Activated CD4-positive, alpha-beta T cell treated with anti-CD3 and anti-CD28 coated beads, Interleukin-2, amount 10 ng/mL, durations not matched to agents 24 days and 14 days (primary cell): ENCODE measurements at places on chromosomes 7 and 10. TPM values are rescaled to one million over a fixed set of nuclear protein-coding genes. Genes with fewer than 3 reads are reported as not detected.

DNA sequence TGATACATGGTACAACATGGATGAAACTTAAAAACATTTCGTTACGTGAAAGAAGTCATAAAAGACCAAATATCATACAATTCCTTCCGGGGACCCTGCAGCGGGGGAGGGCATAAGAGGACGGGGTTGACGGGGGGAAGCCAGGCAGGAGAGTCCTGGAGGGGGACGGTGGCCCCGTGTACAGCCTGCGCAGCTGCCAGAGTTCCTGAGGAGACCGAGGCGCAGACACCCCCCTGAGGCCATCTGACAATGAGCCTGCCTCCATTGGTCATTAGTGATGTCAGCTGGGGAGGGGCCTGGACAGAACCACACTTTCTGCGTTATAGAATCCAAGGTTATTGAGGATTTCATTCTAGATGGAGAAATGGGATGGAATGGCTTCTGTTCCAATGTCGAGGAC, 47.2 kb downstream of the PRKAG2 start:
- peaks cover 5% of the 10 kb centered on the region for H3K4me1 ChIP-seq
- DNase-seq = no peak
- H3K4me3 ChIP-seq = no peak overlapping the region
- no peaks in the 10 kb centered on the region for H3K36me3 ChIP-seq

GRCh38 chr7:103718482-103719061, 270.9 kb downstream of the RELN start:
- H3K4me1 ChIP-seq = no peaks in the 10 kb centered on the region
- no peak overlapping the region for H3K27ac ChIP-seq
- DNase-seq = no peak

GRCh38 chr7:113004726-113005454, 81.7 kb downstream of the GPR85 start:
- H3K4me1 ChIP-seq = peaks cover 2% of the 10 kb centered on the region
- H3K4me3 ChIP-seq = no peak overlapping the region
- H3K36me3 ChIP-seq = no peaks in the 10 kb centered on the region
- no peaks in the 10 kb centered on the region for H3K27me3 ChIP-seq
- H3K27ac ChIP-seq = no peak overlapping the region

DNA sequence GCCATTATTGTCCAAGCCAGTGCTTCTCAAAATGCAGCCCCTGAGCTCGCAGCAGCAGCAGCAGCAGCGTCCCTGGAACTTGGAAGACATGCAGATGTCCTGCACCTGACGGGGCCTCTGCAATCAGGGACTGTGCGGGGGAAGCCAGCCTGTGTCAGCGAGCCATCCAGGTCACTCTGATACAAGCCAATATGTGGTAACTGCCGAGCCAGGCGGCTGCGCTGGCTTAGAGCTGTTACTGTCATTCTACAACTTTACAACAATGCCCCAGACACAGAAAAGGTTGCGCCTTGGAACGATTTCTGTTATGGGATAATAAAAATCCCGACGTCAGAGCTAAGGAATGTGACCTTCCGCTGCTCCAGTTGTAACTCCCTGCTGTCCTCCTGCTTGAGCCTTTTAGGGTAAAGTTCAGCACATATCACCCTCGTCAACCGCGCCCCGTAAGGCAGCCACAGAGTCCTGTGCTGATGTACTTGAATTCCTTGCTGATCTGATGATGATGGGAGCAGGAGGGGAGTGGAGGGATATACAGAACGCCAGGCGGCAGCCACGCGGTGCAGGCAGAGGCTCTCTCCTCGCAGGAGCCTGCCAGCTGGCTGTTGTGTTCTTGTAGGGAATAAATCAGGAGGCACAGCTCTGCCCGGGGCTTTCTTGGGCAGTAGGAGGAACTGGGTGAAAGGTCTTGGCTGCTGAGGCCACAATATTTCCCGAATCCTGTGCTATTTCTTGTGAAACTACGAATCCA, 20.0 kb upstream of the CRYGN start:
- no peak overlapping the region for H3K4me3 ChIP-seq
- no peaks in the 10 kb centered on the region for H3K4me1 ChIP-seq
- H3K27me3 ChIP-seq = peaks cover 7% of the 10 kb centered on the region
- H3K36me3 ChIP-seq = peaks cover 24% of the 10 kb centered on the region
- DNase-seq = no peak

DNA sequence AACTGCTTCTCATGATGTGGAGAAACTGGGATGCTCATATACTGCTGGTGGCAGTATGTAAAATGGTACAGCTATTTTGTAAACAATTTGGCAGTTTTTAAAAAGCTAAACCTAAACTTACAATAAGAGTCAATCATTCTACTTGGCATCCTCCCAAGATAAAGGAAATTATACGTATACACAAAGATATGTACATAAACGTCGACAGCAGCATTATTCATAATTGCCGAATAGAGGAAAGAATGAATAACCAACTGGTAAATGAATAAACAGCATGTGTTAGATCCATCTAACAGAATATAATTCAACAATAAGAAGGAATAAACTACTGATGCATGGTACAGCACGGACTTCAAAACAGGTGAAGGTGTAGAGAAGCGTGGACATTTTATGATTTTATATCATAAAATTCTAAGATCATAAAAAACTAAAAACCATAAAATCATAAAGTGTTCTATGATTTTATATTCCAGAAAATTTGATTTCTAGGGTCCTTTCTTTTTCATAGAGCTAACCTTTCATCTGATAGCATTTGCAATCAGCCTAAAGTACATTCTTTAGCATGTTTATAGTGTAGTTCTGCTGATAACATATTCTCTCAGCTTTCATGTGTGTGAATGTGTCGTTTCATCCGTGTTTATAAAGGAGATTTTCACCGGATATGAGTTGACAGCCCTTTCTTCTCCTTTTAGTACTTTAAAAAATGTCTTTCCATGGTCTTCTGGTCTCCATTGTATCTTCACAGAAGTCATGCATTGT, 261.5 kb downstream of the DIP2C start:
- no peak overlapping the region for H3K4me3 ChIP-seq
- H3K4me1 ChIP-seq = no peaks in the 10 kb centered on the region
- peaks cover 12% of the 10 kb centered on the region for H3K27me3 ChIP-seq
- no peak for DNase-seq

DNA sequence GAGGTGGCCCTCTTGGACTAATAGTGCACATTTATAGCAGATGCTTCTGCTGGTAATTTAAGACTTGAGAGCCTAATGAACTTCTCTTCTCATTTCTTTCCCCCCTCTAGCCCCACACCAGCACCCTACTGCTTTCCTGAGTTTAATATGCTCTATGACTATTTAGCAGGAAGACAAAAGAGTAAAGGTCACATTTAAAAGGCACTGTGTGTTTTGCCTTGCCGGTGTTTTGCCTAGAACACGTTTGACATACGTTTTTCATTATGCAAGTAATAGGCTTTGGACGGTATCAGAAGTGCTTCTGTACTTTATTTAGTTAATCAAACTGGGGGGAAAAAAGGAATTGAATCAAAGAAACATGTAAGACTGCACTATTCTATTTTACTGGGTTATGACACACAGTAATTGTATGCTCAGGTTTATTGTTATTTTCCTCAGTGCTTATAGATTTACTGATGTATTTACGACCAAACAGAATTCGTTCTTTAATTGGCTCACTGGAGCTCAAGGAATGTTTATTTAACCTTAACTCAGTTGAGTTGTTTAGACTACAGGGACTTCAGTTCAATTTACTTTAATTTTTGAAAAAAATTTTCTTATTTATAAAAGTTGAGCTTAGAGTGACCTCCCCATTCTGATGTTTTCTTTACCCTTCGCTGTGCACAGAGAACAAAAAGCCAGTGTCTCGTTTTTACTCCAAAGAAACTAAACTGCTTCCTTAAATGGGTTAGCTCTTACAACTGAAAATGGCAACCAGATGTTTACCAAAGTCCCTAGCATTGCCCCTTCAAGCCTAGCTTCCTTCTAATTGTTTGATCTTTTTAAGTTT, 35.4 kb downstream of the CPED1 start:
- H3K27me3 ChIP-seq = peaks cover 10% of the 10 kb centered on the region
- no peaks in the 10 kb centered on the region for H3K4me1 ChIP-seq
- no peak overlapping the region for H3K27ac ChIP-seq

DNA sequence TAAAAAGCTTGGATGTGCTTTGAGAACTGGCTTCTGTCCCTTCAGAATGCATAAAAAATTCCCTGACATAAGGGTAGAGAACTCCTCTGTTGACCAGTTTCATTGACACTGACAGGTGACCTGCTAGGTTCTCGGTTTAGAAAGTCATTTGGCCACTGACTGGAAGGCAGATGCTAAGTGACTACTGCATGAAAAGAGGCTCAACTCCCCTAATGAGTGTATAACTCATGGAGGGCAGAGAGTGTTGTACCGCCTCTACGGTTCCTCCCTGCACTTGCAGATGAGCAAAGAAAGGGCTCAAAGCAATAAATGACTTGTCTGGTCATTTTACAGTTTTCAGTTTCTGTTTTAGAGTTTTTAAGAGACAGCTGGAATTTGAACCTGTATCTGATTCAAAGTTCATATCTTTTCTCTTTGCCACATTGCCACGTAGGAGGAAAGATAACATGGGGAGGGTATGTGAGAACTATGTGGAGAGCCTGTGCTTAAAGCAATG, 2.9 kb upstream of the FGL2 start:
- H3K36me3 ChIP-seq = peaks cover 2% of the 10 kb centered on the region
- no peak for DNase-seq
- H3K4me3 ChIP-seq = no peak overlapping the region
- H3K4me1 ChIP-seq = peaks cover 35% of the 10 kb centered on the region
- H3K27ac ChIP-seq = no peak overlapping the region

DNA sequence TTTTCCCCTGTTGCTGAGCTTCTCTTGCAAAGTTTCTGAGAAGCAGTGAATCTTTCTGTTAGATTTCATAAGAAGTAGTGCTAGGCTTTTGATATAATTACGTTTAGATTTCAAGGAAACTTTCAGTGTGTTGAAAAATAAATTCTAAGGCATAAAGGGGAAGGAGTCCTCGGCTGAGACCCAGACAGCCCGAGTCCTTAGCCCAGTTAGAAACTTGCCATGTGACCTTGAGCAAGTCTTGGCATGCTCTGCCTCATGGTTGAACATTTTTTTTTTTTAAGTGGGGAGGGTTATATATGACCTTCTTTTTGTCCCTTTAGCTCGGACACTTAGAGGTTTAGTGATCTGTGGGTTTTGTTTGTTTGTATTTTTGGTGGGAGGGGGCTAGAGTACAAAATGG, 117.5 kb downstream of the TCF7L2 start:
- peaks cover 3% of the 10 kb centered on the region for H3K27me3 ChIP-seq
- DNase-seq = no peak
- H3K4me1 ChIP-seq = no peaks in the 10 kb centered on the region
- no peak overlapping the region for H3K27ac ChIP-seq

DNA sequence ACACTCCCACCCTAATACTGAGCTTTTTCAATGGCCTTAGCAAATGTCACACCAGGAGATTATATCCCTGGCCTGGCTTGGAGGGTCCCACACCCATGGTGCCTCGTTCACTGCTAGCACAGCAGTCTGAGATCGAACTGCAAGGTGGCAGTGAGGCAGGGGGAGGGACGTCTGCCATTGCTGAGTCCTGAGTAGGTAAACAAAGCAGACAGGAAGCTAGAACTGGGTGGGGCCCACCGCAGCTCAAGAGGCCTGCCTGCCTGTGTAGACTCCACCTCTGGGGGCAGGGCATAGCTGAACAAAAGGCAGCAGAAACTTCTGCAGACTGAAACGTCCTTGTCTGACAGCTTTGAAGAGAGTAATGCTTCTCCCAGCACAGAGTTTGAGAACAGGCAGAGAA, 338.9 kb upstream of the MBL2 start:
- H3K4me3 ChIP-seq = no peak overlapping the region
- H3K27ac ChIP-seq = no peak overlapping the region
- no peaks in the 10 kb centered on the region for H3K27me3 ChIP-seq

- H3K27me3 ChIP-seq = peaks cover 15% of the 10 kb centered on the region
- H3K36me3 ChIP-seq = peaks cover 2% of the 10 kb centered on the region
- H3K4me3 ChIP-seq = no peak overlapping the region
- H3K4me1 ChIP-seq = peaks cover 2% of the 10 kb centered on the region
- no peak overlapping the region for H3K27ac ChIP-seq
Measured at GRCh38 chr7:75711656-75712514, 26.9 kb downstream of the HIP1 start.

- no peak overlapping the region for H3K4me3 ChIP-seq
- H3K36me3 ChIP-seq = no peaks in the 10 kb centered on the region
- peaks cover 25% of the 10 kb centered on the region for H3K4me1 ChIP-seq
- DNase-seq = no peak
- H3K27ac ChIP-seq = no peak overlapping the region
Measured at GRCh38 chr7:151433721-151434400, 6.1 kb downstream of the CRYGN start.

The FAM25G gene
- total RNA-seq = not detected in 2 replicates

GRCh38 chr10:51800121-51800520, 100.7 kb upstream of the CSTF2T start:
- no peak for DNase-seq
- H3K4me1 ChIP-seq = no peaks in the 10 kb centered on the region
- no peak overlapping the region for H3K27ac ChIP-seq
- no peaks in the 10 kb centered on the region for H3K36me3 ChIP-seq
- peaks cover 17% of the 10 kb centered on the region for H3K27me3 ChIP-seq

DNA sequence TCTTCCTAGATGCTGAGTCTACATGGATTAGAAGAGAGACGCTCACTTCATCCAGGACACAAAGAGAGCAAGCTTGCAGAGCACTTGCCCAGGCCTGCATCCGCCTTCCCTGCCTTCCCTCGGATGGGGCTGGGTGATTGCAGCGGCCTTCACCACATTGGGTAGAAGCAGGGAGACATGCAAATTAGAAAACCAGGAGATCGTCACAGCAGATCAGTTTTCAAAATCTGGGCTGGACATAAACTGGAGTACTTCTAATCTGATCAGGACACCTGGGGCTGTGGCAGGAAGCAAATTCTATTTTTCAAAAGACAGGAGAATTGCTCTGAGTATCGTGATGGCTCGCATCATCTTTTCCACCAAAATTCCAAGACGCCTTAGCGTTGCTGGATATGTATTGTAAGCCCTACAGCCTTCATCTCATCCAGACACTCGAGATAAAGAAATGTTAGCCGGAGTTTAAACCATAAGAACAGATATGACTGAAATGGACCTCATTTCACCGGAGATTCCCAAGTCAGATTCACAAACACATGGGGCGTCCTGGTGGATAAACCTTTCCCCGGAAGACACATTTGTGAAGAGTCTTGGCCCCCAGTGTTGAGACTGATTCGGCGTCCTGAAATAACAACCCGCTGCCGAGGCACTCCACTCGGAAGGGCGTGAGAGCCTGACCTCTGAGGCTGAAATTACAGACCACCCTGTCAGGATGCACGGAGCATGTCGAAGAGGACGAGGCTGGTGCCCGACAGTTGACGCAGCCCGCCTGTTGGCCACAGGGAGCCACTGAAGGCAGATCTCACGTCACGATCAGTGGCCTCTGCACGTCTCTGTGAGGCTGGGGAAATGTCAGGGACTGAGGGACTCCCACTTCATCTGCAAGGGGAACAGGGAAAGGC, 91.2 kb upstream of the PARD3 start:
- H3K27me3 ChIP-seq = no peaks in the 10 kb centered on the region
- DNase-seq = no peak
- no peaks in the 10 kb centered on the region for H3K36me3 ChIP-seq
- H3K27ac ChIP-seq = no peak overlapping the region

- peak overlapping the region; percentile 84 for H3K27ac ChIP-seq
- peaks cover 55% of the 10 kb centered on the region for H3K4me1 ChIP-seq
- peak; percentile 85 for DNase-seq
- no peaks in the 10 kb centered on the region for H3K27me3 ChIP-seq
Measured at GRCh38 chr10:110535958-110536891, 31.3 kb upstream of the SMC3 start.

The LAMB4 gene
- not detected in 2 replicates for total RNA-seq

The NPFFR1 gene
- not detected in 2 replicates for total RNA-seq

GRCh38 chr7:16051561-16052255, 365.2 kb upstream of the MEOX2 start:
- no peak overlapping the region for H3K4me3 ChIP-seq
- H3K27ac ChIP-seq = no peak overlapping the region
- no peaks in the 10 kb centered on the region for H3K36me3 ChIP-seq
